ENCODE measurements at places on chromosomes 7 and 10.

DNA sequence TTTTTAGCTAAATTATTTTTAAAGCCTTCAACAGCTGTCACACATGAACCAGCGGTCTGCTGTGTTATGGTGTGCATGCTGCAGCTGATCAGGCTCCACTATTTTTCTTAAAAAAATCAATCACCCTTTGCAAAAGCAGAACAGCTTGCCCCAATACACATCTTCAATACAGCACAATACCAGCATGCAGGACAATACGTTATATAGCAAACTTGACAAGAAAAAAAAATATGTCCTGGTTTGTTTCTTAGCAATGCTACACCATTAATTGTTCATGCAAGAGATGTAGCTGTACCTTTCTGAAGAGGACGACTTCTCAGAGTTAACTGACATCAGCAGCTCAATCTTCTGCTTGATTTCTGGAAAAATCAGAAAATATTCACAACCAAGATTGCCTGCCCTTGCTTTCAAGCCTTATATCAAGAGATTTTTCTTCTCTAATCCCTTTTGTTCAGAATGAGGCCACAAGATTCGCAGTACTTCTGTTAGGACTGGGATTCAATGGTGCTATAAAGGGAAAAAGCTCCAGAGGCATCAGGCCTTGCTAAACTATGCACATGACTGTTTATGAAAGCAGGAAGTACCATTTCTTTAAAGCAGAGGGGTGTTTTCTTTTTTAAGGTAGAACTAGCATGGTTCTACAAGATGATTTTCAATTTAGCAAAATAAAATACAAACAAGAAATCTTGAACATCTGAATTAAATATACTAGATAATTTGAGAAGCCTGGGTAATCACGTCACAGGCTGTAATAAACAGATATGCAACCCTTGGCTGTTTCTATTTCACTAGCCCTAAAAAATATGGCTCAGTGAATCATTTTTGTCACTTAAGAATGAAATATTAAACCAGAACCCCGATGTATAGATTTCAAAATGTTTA, 120.0 kb downstream of the SRPK2 start:
- no peak for DNase-seq

GRCh38 chr7:90892213-90892612, 296.1 kb downstream of the CDK14 start:
- DNase-seq: no peak

DNA sequence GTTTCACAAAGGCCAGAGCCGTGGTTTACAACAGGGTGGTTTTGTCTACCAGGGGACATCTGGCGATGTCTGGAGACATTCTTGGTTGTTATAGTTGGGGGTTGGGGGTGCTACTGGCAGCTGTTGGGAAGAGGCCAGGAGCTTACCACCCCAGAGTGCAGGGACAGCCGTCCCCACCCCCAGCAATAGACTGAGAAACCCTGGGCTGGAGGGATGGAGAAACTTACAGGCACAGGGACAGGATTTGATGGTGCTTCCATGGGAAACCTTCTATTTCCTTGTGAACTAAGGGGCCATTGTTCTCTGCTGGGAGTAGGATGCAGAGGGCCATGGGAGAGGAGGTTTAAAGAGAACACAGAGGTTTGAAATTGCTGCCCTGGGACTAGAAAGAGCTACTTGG, 10.9 kb downstream of the ADCK2 start:
- DNase-seq: no peak

- DNase-seq: no peak
Observed at GRCh38 chr10:74453169-74453568, 302.1 kb downstream of the ADK start.

DNA sequence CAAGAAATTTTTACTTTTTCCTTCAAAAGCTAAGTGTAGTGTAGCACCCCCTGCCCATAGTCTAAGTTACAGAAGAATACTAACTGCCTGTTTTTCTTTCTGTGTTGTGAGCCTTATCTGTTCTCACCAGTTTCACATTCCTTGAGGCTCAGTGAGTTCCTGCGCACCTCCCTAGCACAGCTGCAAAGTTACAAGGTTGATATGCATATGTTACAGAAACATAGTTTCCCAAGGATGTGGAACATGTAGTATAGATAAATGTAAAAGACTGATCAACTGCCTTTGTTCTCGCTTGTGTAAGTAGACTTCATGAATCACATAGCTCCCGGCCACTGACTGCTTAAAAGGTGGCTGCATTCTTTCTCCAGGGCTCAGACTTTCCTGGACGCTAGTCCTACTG, 6.7 kb upstream of the ZNF33B start:
- no peak for DNase-seq
